Left ventricle myocardium inferior (tissue), 1 donor: ENCODE measurements at places on chromosomes 7 and 10. TPM values are rescaled to one million over a fixed set of nuclear protein-coding genes. Genes with fewer than 3 reads are reported as not detected.

Gene ABCB4
- total RNA-seq, result 4.2 TPM

GRCh38 chr7:27245124-27245797, 2.7 kb downstream of the EVX1 start:
- no peak for DNase-seq

GRCh38 chr10:76738991-76739390, 898.6 kb downstream of the KCNMA1 start:
- DNase-seq, result no peak

Gene GPR26
- not detected for total RNA-seq

DNA sequence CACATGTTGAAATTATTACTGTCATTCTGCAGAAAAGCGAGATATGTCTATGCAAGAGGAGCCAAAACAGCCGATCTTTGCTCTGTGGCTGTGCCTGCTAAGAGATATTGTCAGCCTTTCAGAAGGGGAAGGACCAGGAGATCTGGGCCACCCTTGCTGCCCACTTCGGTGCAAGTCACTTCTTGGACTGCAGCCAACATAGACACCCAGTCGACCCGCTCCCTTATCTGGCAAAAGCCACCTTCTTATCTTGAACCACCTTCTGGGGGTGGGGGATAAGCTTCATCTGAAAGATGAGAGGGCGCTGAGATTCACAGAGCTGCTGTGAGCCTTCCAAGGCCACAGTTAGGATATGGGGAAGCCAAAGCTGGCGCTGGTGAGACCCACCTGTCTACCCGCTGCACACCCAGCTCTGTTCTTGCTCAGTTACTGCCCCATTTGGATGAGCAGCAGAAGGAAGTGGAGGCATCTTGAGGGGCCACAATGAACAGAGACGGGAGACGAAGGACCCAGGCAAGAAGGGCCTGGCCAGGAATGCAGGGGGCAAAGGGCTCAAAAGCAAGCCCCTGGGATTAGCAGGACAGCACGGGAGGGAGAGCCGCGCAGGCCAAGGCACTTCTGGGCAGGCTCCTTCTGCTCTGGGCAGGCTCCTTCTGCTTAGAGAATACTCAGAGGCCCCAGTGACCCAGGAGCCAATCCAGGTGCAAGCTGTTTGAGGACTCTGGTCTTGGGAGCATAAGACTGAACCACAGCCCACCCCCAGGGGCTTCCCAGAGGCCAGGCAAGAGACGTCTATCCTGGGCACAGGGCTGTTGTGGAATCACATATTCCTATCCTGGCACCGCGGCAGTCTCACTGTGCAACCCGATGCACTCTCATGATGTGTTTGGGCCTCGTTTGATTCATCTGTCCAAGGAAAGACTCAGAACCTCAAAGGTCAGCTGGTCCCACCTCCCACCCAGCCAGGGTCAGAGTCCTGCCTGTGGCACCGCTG, 38.4 kb upstream of the NPFFR1 start:
- DNase-seq, result no peak

DNA sequence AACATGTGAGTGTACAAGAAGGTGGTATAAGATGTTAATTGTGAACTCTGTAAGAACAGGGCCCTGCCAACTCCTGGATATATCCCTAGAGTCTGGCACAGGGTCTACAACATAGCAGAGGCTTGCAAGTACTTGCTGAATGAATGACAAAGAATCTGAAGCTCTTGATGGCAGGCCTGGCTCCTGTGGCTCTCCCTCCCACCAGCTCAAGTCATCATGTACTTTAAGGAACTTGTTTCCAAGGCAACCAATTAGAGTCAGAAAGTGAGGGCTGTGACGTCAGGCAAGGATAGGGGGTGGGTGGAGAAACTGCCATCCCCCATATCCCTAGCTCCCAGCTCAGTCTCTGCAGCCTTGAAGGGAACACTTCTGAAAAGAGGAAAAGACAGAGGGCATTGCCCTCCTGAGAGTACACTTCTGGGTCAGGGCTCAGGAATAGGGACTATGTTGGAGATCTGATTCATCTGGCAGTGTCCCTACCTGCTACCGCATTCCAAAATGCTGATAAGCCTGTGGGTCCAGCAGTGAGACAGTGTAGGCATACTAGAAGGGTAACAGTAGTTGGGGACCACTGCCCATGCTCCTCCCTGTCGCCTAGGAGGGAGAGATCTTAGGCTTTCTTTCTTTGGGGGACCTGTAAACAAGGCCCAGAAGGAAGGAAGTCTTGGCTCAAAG, 34.6 kb upstream of the BTRC start:
- no peak for DNase-seq

- DNase-seq, result no peak
Observed at GRCh38 chr10:71316056-71316785, 2.8 kb upstream of the SLC29A3 start.

GRCh38 chr7:43565786-43566185, 17.1 kb upstream of the STK17A start:
- no peak for DNase-seq

Gene MRLN
- not detected for total RNA-seq

GRCh38 chr7:13197501-13197900, 510.1 kb downstream of the ARL4A start:
- DNase-seq, result no peak

- DNase-seq, result no peak
Observed at GRCh38 chr7:92623544-92623943, 33.4 kb upstream of the FAM133B start.

GRCh38 chr10:3167611-3168330, 4.8 kb downstream of the PITRM1 start:
- DNase-seq, result no peak

DNA sequence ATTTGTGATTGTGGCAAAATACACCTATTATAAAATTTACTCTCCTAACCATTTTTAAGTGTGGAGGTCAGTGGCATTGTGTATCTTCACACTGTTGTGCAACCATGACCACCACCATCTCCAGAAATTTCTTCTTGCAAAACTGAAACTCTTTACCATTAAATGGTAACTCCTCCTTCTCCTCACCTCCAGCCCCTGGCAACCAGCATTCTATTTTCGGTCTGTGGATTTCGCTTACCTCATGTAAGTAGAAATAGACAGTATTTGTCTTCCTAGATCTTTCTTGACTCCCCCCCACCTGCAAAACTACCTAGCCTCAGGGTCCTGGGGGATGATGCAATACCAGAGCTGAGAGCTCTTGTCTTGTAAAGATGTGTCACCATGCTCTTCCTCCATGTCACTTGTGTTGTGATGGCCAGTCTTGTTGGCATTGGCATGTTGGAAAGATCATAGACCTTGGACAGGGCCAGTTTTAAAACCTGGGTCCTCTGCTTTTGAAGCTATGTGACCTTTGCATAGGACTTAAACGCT, 71.1 kb upstream of the EMX2 start:
- no peak for DNase-seq

DNA sequence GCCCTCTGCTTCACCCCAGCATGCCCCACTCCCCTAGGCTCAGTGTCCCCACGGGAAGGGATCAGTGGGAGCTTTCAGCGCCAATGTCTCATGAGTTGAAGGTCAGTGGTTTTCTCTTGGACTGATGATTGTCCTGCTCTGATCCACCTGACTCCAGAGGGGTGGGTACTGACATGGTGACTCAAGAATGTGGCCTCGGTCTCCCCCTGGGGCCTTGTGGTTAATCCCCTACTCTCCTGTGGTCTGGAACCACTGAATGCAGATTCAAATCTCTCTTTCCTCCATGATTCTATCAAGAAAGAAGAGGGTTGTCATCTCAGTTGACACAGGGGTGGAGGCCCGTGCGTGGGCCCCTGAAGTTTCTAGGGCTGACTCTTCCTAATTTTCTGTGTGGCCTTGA, 176.9 kb downstream of the RPS24 start:
- DNase-seq, result no peak

DNA sequence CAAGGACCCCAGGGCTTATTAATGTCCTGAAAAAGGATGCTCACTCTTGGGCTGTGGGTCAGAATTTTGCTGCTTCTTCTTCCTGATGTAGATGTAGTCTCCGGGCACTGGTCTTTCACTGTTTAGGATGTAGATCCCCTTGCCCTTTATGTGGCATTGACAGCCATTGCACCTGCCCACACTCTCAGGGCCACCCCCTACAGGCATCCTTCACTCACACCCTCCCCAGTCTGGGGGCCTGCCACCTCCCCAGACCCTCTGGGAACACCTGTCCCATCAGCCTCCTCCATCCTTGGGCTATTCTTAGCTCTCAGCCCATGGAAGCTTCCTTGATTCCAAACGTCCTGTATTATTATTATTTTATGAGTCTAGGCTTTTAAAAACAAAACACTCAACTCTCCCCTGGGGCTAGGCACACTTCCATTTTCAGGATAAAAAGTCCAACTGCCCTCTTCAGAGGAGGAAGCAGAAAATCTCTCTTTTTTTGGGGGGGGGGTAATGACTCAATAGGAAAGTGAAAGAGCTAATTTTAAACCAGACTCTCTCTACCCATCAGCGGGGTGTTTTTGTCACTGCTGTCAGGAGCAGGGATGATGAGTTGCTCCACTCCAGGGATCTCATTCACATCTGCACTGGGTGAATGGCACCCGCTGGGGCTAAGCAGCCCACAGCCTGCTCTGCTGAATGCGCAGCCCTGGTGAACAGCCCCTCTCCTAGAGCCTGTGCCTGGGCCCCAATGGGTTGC, 11.5 kb upstream of the KLRG2 start:
- no peak for DNase-seq

GRCh38 chr7:72435366-72435765, 23.2 kb upstream of the CALN1 start:
- DNase-seq, result peak; percentile 46

GRCh38 chr7:151696721-151697514, 177.2 kb upstream of the RHEB start:
- DNase-seq, result peak; percentile 16

DNA sequence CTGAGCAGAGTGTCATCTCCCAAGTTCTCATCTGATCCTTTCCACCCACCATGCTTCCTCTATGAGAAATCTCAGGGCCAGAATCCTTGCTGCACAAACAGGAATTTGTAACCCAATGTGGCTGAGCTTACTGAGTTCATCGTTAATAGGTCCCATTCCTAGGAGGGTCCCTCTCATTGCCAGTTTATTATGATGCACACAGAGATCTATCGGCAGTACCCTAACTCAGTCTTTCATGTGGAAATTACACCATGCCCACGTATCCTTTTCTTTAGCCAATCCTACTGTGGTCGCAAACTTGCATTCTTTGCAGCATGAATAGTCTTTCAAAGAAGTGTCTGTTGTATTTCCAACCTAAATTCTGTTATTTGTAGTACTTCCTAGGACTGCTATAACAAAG, 12.1 kb downstream of the TMEM236 start:
- no peak for DNase-seq

- no peak for DNase-seq
Observed at GRCh38 chr7:3029138-3029537, 14.5 kb downstream of the CARD11 start.

GRCh38 chr10:86597306-86597705, 57.0 kb upstream of the OPN4 start:
- no peak for DNase-seq

Gene NYAP1
- total RNA-seq, result 0.38 TPM

DNA sequence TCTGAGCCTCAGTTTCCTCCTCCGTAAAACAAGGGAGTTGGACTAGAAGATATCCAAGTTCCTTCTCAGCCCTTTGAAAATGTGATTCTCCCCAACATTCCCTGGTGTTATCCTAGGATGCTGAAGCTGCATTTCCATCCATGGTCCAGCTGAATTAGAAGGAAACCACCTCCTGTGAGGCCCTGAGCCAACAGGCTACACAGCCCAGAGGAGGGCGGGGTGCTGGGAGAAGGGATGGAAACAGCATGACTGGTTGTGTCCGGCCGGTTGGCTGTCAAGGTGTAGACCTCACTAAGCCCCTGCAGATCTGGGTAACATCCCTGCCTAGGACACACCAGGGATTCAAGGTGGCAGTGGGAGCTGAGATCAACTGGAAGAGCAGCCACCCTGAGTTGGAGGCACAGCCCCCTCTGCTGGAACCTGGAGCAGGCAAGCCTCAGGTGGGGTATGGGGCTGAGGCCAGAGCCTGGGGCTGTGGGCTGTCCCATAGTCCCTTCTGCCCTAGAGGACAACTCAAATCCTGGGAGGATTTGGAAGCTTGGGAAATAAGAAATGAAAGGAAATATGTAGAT, 72.0 kb downstream of the PAX2 start:
- no peak for DNase-seq

DNA sequence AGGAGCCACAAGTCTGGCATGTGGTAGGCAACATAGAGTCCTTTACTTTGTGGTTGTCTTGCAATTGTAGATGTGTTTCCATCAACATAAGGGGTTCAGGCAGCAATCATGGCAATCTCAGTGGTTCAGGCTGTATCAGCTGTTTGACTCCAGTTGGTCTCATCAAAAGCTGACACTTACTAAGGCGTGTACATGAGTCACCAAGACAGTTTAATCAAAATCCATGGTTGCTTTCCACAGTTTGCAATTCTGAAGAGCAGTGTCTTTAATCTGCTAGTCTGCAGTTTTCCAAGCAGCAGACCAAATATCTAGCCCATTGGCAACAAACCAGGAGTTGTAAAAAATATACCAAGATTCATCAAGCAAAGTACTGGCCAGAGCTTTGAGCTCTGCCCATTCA, 210.2 kb downstream of the MDFIC start:
- DNase-seq, result no peak

- DNase-seq, result peak; percentile 75
Observed at GRCh38 chr7:151694828-151695580, 175.3 kb upstream of the RHEB start.

DNA sequence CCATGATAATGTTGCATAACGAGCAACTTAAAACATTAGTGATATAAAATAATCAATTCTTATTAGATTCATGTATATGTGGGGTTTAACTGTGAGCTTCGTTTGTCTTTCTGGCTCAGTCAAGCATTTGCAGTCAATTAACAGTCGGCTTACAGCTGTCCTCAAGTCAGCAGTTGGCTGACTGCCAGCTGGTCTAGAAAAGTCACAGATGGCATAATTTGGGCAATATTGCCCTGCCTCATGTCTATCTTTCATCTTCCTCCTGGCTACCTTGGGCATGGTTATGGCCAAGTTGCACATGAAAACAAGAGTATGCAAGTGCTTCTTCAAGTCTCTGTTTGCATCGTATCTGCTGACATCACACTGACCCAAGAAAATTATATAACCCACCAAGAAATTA, 186.1 kb upstream of the ZWINT start:
- DNase-seq, result no peak

GRCh38 chr10:117663750-117664149, 121.2 kb downstream of the EMX2 start:
- DNase-seq, result no peak

Gene LIPJ
- not detected for total RNA-seq

GRCh38 chr7:37467002-37467401, 18.3 kb upstream of the ELMO1 start:
- DNase-seq, result no peak

Gene LHPP
- total RNA-seq, result 7.6 TPM

Gene ARHGAP12
- total RNA-seq, result 22.1 TPM

- no peak for DNase-seq
Observed at GRCh38 chr10:27464993-27465392, 39.1 kb upstream of the RAB18 start.

Gene ASZ1
- not detected for total RNA-seq
